ENCODE measurements at places on chromosomes 1 and 21.

GRCh38 chr1:17392199-17392740, 20.3 kb downstream of the PADI6 start:
- DNase-seq, result no peak

DNA sequence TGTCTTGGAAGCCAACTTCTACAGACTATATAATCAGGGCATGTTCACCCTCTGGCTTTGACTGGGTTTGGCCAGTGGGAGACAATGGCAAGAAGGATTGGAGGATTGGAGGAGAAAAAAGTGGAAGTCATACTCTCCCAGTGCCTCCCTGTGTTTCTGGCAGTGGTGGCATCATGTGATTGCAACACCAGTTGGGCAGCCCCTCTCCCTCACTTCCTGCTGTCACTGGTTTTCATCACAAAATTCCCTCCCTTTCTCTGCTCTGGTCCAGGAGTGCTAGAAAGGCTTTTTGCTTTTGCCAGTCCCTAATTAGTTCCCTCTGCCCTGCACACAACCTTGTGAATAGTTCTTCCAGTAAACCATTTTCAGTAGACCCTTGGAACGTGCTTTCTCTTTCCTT, 3.7 kb upstream of the QSOX1 start:
- DNase-seq, result no peak

- DNase-seq, result no peak
These were observed 173.0 kb downstream of the GABPA start for GRCh38 chr21:25907573-25908275.

DNA sequence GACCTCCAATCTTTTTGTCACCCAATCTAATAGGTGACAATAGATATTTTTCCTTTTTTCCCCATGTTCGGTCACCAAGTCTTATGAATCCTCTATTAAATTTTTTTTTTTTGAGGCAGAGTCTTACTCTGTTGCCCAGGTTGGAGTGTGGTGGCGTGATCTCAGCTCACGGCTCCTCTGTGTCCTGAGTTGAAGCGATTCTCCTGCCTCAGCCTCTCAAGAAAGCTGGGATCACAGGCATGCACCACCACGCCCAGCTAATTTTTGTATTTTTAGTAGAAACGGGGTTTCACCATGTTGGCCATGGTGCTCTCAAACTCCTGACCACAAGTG, 42.5 kb upstream of the MTF1 start:
- DNase-seq, result no peak

DNA sequence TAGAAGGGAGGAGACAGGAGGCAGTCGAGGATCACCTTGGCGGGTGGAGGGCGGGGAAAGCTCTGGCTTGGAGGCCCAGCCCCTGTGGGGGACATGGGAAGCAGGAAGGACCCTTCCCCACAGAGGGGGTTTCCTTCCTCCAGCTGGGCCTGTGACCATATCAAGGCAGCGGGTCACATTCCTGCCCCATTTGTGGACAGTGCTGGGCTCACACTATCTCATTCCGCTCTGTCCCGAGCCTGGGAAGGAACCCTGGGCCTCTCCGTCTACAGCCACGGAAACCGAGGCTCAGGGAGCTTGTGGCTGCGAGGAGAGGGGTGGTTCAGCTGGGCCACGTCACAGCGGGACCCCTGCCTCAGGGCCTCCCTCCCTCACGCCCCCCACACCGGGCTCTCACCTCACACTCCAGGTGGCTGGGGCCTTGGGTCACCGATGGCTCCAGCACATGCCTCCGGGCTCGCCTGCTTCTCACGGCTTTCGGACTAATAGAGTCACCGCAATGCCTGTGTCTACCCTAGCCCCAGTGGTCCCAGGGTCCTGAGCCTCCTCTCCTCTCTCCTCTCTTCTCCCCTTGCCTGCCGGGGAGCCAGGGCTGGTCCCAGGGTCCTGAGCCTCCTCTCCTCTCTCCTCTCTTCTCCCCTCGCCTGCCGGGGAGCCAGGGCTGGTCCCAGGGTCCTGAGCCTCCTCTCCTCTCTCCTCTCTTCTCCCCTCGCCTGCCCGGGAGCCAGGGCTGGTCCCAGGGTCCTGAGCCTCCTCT, 56.4 kb downstream of the SLC19A1 start:
- no peak for DNase-seq

DNA sequence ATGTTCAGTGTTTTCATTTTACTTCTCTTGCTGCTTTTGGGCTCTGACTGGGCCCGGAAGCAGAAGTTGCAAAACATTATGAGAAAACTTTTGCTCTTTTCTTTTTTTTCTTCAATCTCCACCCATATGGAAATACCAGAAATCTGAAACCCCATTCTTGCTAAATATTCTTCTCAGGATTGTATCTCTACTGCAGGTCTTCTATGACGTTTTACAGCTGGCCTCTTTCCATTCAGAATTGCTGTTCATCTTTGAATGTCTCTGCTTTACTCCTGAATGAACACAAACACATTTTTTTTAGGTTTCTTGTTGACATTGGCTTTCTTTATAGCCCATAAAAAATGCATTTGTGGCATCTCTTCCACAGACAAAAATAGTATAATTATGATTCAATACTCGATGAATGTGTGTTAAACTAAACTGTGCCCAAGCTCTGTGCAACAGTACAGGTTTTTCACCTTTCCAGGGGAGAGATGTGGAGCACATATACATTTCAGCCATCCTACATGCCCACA, 18.8 kb downstream of the PTPRC start:
- DNase-seq, result no peak

- no peak for DNase-seq
These were observed 12.6 kb downstream of the RIMKLA start for GRCh38 chr1:42392967-42393848.
